ENCODE measurements at places on chromosomes 7 and 10.

DNA sequence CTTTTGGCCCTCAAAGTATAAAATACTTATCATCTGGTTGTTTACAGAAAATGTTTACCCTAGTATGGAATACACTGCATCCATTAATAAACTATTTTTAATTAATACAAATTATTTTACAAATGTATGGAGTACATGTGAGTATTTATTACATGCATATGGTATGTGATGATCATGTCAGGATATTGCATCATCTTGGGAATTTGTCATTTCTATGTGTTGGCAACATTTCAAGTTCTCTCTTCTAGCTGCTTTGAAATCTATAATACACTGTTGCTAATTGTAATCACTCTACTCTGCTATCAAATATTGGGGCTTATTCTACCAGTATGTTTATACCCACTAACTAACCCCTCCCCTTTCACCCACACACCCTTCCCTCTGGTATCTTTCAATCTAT lies 103.9 kb upstream of the THSD7A start:
- DNase-seq, result no peak

DNA sequence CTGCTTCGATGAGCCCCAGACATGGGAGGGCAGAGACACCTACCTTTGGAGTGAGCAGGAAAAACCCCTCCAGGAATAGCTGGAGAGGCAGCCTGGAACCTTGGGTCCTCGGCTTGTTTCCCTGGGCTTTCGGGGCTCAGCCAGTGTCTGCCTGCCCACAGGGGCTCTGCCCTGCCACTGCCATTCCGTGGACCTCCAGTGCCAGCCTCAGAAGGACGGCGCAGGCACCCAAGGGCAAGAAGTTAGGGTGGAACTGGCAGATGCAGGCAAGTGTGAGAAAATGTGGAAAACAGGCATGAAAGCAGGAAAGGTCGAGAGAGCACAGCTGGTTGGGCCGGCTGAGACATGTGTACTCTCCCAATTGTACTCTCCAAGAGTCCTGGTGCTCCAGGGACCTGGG lies 281.5 kb downstream of the GRID1 start:
- DNase-seq, result no peak

GRCh38 chr7:16755397-16755796 lies 1.8 kb downstream of the TSPAN13 start:
- DNase-seq, result no peak

DNA sequence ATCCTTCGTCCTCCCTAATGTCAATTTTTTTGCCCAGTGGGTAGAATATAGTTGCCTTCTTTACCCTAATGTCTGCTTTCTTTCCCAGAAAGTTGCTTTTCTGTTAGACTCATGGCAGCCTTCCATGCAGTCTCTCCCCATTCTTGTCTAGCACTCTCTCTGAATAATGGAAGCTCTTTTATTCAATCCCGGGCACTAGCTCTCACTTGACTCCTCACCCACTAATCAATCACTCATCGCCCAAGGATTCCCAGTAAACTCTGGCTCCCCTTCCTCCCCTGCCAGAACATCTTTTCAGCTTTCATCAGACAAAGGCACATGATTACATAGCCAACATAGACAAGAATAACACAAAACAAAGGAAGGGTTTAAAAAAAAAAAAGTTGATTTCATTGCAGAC lies 100.2 kb upstream of the RELN start:
- DNase-seq, result no peak

GRCh38 chr7:100964630-100965029 lies 4.7 kb upstream of the MUC12 start:
- no peak for DNase-seq

- no peak for DNase-seq
Observed at GRCh38 chr7:113026941-113027340, 59.7 kb downstream of the GPR85 start.

- DNase-seq, result no peak
Observed at GRCh38 chr7:154592388-154592787, 410.5 kb downstream of the PAXIP1 start.

DNA sequence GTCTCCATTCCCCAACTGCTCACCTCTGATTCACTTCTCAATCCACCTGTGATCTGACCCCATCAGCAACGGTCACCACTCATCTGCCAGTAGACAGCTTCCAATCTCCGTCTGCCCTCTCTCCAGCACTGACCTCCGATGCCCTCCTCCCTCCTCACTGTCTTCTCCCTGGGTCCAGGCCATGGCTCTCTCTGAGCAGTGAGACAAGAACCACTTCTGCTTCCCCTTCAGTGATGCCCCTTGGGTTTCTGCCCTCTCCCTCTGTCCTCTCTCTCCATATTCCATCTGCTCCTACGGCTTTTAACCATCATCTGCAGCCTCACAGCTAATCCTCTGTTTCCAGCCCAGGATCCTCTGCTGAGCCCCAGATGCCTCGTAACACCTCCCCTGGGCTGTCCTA lies 55.5 kb upstream of the OPALIN start:
- no peak for DNase-seq

DNA sequence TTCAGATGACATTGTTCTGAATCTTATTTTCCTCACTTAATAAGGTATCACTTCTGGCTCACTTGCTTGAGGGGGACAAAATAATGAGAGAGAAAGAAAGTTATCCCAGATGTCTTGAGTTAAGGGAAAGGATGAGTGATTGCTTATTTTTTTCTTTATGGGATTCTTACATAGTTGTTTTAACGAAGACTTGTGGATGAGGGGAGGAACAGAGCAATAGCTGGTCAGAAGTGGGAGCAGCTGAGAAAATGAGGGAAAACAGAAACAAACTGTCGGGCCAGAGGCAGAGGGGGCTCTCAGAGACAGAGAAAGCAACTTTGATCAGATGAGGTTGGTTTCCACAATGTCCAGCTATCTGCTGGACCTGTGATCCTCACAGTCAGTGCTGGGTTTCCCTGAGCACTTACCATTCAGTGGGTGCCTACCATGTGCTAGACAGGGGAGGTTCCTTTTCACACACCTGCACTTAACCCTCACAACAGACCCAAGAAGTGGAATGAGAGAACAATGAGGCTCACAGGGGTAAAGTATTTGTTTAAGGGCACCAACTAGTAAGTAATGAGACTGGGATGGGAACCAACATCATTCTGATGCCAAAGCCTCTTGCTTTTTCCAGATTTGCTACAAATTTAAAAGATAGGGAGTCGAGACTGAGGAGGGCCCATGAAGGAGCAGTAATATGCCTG lies 64.2 kb downstream of the BICC1 start:
- DNase-seq, result no peak

DNA sequence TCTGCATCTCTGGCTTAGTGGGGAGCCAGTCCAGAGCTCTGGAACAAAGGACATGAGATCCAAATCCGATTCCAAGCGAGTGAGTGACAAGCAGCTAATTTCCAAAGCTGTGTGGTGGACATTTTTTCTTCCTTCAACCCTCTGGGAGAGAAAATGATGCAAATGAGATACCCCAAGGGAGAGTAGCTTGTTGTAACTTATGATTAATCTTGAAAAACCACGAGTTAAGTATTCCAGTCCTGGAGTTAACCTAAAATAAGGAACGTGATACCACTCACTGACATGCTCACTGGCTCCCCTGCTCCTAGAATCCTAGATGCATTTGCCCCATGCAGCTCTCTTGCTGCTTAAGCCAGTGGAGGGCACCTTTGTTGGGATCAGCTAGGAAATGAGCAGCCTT lies 116.0 kb upstream of the HABP2 start:
- DNase-seq, result no peak
